ENCODE measurements at places on chromosomes 5 and 9.

GRCh38 chr9:83765376-83765775 is 52.2 kb downstream of the GKAP1 start:
- DNase-seq, result no peak
- H3K27me3 ChIP-seq, result no peaks in the 10 kb centered on the region
- H3K36me3 ChIP-seq, result no peaks in the 10 kb centered on the region
- H3K4me1 ChIP-seq, result no peaks in the 10 kb centered on the region
- no peak overlapping the region for H3K4me3 ChIP-seq

GRCh38 chr5:68303038-68303738 is 87.6 kb downstream of the PIK3R1 start:
- peak overlapping the region; percentile 1 for H3K27ac ChIP-seq
- DNase-seq, result no peak
- H3K27me3 ChIP-seq, result no peaks in the 10 kb centered on the region
- H3K4me1 ChIP-seq, result peaks cover 9% of the 10 kb centered on the region
- H3K36me3 ChIP-seq, result peaks cover 19% of the 10 kb centered on the region
- H3K4me3 ChIP-seq, result no peak overlapping the region

DNA sequence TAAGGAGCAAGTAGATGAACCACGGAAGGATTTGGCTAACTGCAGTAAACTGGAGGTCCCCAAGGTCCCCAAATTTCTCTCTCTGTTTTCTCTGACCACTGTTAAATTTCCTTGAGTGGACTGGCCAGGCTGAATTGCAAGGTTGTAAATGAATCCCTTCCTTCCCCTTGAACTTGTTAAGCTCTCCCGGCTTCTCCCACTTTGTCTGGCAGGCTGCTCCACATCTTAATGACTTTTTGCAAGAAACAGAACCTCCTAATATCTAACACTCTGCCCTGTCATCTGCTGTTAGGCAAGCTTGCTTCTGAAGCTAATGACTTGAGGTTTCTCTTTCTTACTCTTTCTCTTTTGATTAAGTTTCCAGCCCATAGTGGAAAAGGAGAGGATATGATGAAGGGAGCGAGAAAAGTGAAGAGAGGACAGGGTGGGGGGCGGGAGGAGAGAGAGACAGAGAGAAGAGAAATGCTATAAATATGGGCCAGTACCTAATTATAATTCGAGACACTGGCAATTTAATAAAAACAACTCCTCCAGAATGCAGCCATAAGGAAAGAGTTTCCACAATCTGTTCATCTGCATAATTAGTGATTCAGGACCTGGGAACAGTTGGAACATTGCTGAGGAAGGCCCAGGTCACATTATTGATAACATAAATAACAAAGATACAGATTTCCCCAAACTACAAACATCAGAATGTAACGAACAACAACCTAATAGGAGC is 437.3 kb upstream of the MPDZ start:
- H3K4me3 ChIP-seq, result no peak overlapping the region
- peaks cover 31% of the 10 kb centered on the region for H3K4me1 ChIP-seq
- H3K27ac ChIP-seq, result no peak overlapping the region
- H3K36me3 ChIP-seq, result no peaks in the 10 kb centered on the region

DNA sequence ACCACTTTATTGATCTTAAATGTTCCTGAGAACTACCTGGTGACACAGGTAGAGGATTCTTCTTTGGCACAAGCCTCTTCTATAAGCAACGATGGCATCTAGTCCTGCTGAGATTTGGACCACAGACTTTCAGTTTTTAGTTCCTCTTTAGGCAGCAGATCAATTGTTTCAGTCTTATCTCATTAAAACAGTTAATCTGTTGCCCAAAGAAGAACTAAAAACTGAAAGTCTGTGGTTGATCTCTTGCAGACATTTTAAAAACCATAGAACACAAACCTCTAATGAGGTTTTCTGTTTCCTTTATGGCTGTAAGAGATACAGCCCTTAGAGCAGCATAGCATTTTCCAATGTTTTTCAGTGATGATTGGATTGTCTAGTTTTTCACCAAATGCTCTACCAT is 480.9 kb downstream of the MTRR start:
- peaks cover 13% of the 10 kb centered on the region for H3K27me3 ChIP-seq
- no peaks in the 10 kb centered on the region for H3K4me1 ChIP-seq
- DNase-seq, result no peak
- no peak overlapping the region for H3K4me3 ChIP-seq

DNA sequence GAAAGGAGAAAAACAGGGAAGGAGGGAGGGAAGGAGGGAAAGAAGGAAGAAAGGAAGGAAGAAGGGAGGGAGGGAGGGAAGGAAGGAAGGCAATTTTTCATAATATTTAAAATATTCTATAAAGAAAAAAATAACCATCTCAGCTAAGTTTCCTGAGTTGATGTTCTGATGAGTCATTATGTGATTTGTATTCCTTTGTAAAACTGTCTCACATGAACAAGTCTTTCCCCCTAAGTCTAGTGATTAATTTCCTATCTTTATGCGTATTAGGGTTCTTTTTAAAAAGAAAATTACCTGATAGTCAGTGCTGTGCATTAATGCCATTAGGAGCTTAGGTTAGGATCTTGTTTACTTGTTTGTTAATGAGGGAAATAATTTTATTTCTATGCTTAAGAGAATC is 94.1 kb downstream of the RASEF start:
- H3K27me3 ChIP-seq, result no peaks in the 10 kb centered on the region
- no peak overlapping the region for H3K4me3 ChIP-seq
- H3K27ac ChIP-seq, result no peak overlapping the region
- H3K36me3 ChIP-seq, result no peaks in the 10 kb centered on the region
